ENCODE measurements at places on chromosomes 11 and 22.

DNA sequence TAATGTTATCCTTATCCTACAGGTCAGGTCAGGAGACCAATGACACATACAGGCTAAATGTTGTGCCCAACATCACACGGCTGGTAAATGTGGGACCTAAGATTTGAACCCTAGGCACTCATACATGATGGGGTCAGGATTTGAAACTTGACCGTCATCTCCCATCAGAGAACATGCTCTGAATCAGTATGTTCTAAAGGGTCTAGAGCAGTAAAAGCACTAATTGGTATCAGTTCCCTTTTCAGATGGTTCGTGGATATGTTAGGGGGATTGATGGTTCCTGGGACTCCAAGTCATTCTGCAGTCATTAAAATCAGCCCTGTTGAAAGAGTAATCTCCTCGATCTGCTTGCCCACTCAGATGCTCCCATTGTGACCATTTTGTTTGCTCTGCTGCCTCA is 65.5 kb downstream of the BMAL1 start:
- DNase-seq: no peak

- DNase-seq: no peak
Measured at GRCh38 chr11:121476379-121477032, 23.7 kb upstream of the SORL1-AS1 start.

- DNase-seq: peak; percentile 29
Measured at GRCh38 chr22:40855979-40856512, 393 bp downstream of the ST13 start.

DNA sequence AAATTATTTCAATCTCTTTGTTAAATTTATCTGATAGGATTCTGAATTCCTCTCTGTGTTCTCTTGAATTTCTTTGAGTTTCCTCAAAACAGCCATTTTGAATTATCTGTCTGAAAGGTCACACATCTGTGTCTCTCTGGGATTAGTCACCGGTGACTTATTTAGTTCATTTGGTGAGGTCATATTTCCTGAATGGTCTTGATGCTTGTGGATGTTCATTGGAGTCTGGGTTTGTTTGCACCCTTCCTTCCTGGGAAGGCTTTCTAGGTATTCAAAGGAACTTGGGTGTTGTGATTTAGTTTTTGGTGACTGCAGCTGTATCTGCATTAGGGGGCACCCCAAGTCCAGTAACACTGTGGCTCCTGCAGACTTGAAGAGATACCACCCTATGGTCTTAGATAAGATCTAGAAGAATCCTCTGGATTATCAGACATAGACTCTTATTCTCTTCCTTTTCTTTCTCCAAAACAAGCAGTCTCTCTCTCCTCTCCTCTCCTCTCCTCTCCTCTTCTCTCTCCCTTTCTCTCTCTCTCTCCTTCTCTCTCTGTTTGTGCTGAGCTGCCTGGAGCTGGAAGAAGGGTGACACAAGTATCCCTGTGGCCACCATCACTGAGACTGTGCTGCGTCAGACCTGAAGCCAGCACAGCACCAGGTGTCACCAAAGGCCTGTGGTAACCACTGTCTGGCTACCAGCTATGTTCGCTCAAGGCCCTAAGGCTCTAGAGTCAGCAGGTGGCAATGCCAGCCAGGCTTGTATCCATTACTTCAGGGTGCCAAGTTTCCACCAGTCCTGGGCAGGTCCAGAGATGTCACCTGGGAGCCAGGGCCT is 3.3 kb upstream of the HEPN1 start:
- DNase-seq: no peak

DNA sequence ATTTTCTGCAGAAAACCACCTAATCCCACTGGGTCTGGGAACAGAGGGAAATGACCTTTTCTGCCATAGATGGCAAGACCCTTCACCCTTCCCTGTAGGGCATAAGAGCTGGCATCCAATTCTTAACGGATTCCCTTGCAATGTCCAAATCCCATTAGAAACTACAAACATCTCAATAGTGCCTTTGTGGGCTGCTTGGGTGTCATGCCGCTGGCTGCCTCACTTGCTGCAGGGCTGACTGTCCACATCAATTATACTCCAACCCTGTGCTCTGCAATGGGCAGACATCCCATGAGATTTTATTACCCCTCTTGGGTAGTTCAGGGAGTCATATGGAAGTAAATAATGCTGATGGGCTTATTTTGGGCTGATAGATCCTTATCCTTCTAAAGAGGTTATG is 7.3 kb downstream of the GRAP2 start:
- no peak for DNase-seq

DNA sequence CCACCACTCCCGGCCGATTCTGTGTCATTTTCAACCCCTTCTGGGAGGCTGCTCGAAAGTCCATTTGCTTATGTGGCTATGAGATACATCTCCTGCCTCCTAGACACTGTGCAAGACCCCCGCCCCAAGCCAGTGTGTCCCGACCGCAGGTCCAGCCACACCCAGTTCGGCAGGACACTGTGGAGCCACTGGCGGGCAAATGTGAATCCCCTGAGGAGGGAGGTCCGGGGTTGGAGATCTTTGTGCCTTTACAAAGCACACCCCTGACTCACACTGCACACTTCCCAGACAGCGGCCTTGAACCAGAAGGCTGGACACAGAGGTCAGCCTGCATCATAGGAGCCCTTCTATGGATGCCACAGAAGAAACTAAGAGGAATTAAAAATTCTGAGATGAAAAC is 17.4 kb downstream of the FXYD6 start:
- DNase-seq: no peak

DNA sequence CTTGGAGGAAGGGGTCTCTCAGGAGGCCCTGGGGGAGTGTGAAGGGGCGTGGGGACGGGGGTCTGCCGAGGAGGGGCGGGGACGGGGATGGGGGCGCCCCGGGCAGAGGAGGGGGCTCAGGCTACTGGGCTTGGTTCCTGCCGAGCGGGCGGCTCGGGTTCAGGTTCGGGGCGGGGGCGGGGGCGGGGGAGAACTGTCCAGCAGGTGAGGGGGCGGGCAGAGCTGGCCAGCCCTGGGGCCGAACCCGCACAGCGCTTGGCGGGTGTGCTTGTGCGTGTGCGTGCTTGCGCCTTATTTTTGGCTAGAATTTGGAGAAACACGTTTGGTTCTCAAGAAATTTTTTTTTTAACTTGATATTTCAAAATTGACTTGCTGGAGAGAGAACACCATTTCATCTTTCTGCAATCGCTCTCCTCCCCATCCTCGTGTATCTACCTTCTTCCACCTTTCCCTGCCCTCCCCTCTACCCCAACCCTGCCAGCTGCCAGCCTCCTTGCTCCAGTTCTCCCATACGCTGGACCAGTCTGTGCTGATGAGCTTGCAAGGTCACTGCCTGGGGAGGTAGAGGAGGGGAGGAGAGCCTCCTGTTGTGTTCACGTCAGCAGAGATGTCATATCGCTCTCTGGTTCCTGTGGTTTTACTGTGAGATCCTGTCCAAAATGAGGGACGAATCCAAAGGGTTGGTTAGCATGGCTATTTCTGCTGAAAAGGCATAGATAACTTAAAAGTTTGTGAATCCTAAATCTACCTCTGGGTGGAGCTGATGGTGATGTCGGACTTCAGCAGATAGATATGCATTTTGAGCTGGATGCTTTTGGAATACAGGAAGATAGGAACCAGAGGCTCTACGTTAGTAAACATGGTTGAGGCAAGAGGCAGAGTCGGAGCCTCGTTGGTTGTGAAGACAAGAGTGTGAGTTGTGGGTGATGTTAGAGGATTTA is 668 bp downstream of the MADD start:
- DNase-seq: peak; percentile 31

DNA sequence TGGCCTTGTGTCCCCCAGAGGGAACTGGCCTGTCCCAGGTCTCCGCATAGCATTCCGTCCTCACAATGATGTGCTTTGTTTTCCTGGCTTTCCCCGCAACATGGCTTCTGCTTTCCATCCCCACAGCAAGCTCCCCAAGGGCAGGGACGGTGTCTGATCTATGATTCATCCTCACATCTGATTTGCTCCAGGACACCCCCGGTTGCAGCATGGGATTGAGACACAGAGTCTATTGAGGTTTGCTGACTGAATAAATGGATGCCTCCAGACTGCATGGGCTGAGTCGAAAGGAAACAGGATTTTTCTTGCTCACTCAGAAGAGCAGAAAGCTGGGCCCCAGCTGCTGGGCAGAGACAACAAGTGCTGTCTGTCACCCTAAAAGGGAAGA is 40.2 kb downstream of the LMO1 start:
- DNase-seq: no peak

DNA sequence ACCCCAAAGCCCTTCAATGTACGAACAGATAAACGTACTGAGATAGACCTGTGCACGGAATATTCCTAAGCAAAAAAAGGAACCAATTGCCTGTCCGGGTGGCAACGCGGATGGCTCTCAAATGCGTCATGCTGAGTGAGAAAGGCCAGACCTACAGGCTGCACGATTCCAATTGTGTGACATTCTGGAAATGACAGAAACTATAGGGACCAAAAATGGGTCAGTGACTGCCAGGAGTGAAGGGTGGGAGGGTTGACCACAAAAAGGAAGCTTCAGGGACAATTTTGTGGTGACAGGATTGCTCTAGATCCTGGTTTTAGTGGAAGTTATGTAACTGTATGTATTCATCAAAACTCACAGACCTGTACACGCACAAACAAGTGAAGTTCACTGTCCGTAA is 24.0 kb upstream of the SYT8 start:
- DNase-seq: peak; percentile 11

DNA sequence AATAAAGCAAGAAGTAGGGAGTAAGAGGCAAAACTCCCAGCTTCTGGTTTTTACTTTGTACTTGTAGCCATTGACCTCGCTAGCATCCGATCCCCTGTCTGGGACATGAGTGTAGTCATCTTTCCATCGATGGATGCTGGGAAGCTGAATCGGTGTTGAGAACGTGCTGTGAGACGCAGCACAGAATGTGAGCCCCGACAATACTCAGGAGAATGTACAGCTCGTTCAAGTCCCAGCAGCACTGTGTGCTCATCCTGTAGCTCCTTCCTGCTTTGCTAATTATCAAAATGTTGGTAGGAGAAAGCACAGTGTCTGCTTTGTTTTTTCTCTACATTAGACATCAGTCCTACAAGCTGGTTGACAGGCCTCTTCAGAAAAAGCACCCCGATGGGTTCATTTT is 56.6 kb downstream of the JAM3 start:
- DNase-seq: no peak

- no peak for DNase-seq
Measured at GRCh38 chr22:17486313-17486712, 77.0 kb upstream of the SLC25A18 start.

- DNase-seq: no peak
Measured at GRCh38 chr22:25763239-25763777, 21.3 kb downstream of the MYO18B start.

DNA sequence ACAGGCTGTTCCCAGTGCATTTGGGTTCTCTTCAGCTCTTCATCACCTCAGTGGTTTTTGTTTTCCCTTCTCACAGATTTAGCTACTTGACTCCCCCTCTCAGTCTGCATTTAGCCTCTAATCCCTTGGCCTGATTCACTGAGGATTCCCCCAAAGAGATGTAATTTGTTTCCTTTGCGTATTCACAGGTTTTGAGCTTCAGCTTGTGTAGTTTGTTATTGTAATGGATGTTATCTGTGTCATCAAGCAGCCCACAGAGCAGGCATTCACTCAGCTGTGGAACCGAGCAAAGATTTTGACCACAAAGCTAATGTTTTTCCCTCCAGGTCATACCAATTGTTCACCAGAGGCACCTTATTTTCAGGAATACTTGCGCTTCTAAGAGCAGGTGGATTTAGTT is 6.4 kb upstream of the ME3 start:
- DNase-seq: no peak

GRCh38 chr11:62427630-62428233 is 8.9 kb downstream of the SCGB1A1 start:
- no peak for DNase-seq

- peak; percentile 35 for DNase-seq
Measured at GRCh38 chr22:32796865-32797573, 4.5 kb upstream of the TIMP3 start.
